ENCODE measurements at places on chromosomes 1 and 21.
A peak's percentile ranks its signal among the peaks of the same experiment; 100 is the strongest.

- no peak for DNase-seq
Observed at GRCh38 chr1:47841356-47841755, 155.8 kb downstream of the TRABD2B start.

GRCh38 chr1:10796029-10796944, at the start of gene CASZ1:
CASZ1 (minus strand) TSS chr1:10796646; CDS start chr1:10693889, 102,757 bp downstream.
- DNase-seq = no peak

DNA sequence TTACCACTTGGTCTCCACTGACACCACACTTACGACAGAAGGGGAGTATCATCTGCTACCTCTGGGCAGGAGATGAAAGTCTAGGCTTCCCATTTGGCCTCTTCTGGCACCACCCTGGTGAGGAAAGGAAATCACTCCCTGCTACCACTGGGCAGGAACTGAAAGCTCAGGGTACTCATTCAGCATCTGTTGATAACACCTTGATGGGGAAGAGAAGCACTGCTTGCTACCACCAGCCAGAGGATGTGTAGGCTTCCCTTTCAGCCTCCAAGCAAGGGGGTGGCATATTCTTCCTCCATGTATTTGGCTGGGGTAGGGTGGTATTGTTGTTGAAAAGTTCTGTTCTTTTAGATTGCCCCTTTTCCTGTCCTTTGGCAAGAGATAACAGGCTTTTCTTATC, 115.0 kb downstream of the ACBD6 start:
- DNase-seq = no peak

DNA sequence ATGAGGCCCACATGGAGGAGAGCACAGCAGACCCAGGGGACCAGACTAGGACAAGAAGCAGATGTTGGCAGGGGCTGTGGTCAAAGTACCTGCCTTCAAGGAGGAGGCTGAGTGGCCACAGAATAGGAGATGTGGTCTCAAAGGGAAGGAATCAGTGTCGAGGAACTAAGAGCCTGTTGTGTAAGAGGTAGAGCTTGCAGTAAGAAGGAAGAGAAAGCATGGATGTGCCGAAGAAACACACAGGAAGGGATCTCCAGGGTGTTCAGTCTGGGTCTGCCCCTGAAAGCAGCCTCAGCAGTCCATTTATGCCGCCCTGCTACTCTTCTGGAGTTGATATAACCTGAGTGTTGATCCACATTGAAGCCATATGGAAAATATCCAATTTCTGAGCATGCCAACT, 83.9 kb downstream of the NID1 start:
- DNase-seq = no peak

- DNase-seq = no peak
Observed at GRCh38 chr21:31387560-31388186, 43.6 kb upstream of the TIAM1 start.

- no peak for DNase-seq
Observed at GRCh38 chr1:39776400-39776713, 5.2 kb upstream of the OXCT2 start.

DNA sequence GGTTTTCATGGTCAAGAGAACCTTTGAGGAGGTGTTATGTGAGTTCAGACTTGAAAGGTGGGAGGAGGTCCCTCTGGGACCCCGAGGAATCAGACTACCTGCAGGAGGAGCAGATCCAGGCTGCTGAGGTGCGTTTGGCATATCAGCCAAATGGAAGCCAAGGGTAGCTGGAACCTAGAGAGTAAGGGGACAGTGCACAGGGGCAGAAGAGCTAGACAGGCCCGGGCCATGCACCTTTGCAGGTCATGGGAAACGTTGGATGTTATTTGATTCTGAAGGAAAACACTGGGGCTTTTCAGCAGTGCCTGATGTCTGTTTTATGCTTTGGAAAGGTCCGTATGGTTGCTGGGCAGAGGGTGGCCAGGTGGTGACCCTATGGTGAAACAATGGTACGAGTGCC, 169.2 kb downstream of the PGBD5 start:
- no peak for DNase-seq

GRCh38 chr1:167066333-167067122, 23.6 kb downstream of the GPA33 start:
- DNase-seq = peak; percentile 75

- DNase-seq = no peak
Observed at GRCh38 chr1:41349361-41350054, 11.7 kb upstream of the FOXO6 start.

- no peak for DNase-seq
Observed at GRCh38 chr1:47575855-47576757, 138.3 kb downstream of the FOXD2 start.

DNA sequence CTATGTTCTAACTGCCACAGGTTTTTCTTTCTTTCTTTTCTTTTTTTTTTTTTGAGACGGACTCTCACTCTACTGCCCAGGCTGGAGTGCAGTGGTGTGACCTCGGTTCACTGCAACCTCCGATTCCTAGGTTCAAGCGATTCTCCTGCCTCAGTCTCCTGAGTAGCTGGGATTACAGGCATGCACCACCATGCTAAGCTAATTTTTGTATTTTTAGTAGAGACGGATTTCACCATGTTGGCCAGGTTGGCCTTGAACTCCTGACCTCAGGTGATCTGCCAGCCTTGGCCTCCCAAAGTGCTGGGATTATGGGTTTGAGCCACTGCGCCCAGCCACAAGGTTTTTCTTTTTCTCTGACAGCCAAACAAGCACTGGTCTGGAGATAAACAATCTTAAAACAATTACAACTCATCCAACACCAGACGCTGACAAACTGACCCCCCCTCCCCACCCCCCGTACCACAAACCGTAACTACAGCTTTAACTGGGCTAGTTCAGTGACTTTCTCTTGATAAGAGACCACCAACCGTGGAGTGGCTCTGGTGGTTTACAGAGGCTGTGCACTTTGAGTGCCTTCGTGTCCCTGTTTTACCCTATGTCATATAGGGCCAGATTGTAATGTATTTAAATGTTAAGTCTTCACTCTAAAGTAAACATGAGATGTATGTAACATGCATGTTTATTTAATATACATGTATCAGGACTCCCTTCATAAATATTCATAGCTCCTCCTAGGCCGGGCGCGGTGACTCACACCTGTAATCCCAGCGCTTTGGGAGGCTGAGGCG, 19.5 kb upstream of the PUM1 start:
- no peak for DNase-seq

DNA sequence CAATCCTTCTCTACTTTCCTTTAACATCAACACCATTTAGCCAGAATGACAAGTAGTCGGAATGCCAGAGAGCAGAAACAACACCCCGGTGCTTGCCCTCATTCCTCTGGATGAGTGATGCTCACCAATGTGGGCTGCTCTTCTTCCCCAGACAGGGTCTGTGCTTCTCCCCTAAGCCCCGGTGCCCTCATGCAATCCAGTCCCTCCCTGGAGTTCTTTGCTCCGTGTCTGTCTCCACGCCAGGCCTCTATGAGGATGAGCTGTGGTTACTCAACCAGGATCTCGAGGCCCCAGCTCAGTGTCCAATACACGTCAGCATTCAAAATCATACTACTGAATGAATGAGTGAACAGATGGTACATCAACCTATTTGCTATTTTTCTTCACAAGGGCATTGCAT, 29.7 kb upstream of the PDE9A start:
- DNase-seq = no peak

DNA sequence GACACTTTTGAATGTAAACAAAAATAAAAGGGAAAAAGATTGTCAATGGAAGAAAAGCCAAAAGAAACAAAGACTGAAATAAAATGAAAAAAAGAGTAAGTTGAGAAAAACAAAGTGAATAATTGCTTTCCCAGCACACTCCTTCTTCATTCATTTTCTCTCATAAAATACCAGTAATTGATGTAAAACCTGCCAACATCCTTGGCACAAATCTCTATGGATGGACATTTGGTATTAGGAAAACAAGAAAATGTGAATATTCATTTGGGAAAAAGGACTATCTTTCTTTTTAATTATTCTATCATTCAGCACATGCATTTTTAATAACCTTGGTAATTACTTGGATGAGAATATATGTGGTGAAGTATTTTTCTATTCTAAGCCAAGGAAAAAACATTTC, 204.4 kb upstream of the TNR start:
- DNase-seq = no peak

GRCh38 chr1:228548788-228549187, 61.6 kb downstream of the RNF187 start:
- DNase-seq = no peak

DNA sequence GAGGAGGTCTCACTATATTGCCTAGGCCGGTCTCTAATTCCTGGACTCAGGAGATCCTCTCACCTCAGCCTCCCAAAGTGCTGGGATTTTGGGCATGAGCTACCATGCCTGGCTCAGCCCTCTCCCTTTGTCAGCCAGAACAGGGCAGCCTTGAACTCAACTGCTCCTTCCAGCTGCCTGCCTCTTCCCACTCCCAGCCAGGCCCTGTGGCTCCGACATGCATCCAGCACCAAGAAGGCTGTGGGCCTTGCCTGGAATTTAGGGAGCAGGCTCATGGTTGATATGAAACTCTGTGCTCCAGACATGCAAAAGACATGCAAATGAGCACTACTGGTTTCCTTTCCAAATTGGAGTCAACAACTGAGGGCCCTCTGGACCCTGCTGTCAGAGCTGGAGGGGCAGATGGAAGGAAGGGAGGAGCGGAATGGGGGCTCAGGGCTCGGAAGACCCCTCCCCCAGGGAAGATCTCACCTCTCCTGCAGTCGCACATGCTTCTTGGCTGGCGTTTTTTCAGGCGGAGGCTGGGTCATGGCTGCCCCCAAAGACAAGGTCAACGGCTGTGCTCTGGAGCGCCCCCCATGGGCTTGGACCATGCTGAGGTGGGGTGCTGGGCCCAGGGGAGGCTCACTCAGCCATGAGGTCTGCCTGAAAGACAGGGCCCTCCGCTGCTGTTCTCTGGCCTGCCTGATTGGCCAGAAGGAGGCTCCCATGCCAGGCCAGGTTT, 1.4 kb downstream of the PTPN7 start:
- no peak for DNase-seq

DNA sequence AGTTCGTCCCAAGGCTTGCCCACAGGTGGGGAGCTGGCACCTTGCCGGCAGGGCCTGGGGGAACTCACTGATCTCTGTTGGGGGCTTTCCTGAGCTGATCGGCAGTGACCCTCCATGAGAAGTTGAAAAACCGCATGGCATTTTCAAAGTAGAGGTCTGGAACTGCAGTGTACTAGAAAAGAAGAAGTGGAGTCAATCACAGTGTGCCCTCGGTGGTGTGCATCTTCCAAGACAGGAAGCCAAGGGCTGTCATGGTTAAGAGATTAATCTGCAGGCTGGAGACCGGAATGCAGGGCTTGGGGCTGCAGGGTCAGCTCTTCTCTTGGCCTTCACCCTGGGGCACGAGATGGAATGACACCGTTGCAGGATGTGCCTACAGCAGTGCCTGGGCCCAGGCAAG, 56.8 kb downstream of the ECE1 start:
- DNase-seq = no peak

DNA sequence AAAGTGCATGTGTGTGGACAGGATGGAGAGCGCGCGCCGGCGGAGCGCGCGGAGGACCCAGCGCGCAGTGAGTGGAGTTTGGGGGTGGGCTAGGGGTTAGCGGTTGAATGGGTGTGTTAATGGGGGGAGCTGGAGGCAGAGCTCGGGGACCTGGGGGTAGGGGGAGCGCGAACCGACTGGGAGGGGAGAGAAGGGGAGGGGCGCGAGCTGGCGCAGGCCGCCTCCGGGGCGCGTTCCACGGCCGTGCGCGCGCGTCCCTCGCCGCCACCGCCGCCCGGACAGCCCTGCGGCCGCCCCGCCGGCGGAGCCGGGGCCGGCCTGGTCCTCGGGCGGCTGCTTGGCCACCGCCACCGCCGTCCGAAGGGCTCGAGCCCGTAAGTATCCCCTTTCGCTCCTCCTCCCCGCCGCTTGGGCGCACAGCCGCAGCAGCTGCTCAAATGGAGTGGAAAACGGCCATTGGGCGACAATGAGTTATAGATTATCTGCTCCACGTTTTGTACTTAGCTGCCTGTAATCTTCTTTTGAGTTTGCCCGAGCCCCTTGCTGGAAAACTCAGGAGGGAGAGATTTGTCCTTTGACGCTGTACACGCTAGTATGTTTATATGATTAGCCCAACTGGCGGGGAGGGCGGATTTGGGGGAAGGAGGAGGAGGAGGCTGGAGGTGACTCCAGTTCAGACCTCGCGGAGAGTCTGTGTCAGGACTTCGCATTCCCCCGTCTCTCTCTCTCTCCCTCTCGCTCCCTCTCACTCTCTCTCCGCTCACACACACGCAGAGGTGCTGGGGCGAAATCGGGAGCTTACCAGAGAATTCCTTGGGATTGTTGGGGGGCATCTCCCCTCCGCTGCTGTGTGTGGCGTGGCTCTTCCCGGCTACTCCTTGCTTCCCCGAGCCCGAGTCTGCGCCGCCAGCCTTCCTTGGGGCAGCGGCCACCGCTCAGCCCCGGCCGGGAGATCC, at the start of gene ADGRL2:
Gene ADGRL2 (plus strand): TSS at position 240 of the 956 bp plus-strand sequence. CDS start 36,051 bp downstream, outside the sequence.
- DNase-seq = no peak

DNA sequence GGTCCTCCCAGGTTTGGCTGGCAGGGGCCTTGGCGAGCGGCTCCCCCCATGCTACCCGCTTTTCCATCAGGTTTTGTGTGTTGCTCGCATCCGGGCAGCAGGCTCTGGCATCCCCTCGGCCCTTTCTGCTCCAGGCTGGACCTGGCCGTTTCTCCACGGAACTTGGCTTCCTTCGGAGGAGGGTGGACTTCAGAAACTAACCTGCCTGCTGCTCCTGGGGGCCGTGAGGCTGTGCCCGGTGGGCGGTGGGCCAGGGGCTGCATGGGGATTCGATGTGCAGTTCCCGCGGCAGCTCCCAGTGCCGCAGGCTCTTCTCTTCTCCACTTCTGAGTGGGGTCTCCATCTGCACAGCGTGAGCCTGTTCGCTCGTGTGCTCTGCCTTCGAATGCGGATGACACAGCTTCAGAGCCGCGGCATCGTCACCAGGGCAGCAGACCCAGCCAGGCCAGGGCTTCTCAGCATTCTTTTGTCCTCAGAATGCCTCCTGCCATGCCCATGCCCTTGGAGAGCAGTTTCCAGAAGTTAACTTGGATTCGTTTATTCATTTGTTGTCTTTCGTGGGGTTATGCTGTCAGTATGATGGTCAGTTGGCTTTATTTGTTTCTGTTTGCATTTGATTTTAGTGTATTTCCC, 36.4 kb downstream of the PRKCZ start:
- no peak for DNase-seq

GRCh38 chr1:88111816-88112215, 572.3 kb upstream of the PKN2 start:
- DNase-seq = no peak

GRCh38 chr1:32014948-32015273, 1.2 kb downstream of the KHDRBS1 start:
- no peak for DNase-seq

GRCh38 chr1:14842891-14843290, 244.4 kb downstream of the KAZN start:
- DNase-seq = no peak

- DNase-seq = no peak
Observed at GRCh38 chr1:15411593-15412137, 2.0 kb downstream of the EFHD2 start.

GRCh38 chr21:42459546-42460215, 36.3 kb downstream of the RSPH1 start:
- DNase-seq = no peak

- no peak for DNase-seq
Observed at GRCh38 chr1:147077936-147078605, 94.2 kb downstream of the PRKAB2 start.

GRCh38 chr1:12208764-12209494, 20.9 kb upstream of the VPS13D start:
- DNase-seq = peak; percentile 83

GRCh38 chr1:225694151-225694603, 41.3 kb upstream of the ENAH start:
- DNase-seq = no peak
